Stimulated activated CD4-positive, alpha-beta T cell treated with anti-CD3 and anti-CD28 coated beads, Interleukin-4, amount 100 ng/mL, for 1 hour (primary cell): ENCODE measurements at places on chromosomes 5 and 9.

DNA sequence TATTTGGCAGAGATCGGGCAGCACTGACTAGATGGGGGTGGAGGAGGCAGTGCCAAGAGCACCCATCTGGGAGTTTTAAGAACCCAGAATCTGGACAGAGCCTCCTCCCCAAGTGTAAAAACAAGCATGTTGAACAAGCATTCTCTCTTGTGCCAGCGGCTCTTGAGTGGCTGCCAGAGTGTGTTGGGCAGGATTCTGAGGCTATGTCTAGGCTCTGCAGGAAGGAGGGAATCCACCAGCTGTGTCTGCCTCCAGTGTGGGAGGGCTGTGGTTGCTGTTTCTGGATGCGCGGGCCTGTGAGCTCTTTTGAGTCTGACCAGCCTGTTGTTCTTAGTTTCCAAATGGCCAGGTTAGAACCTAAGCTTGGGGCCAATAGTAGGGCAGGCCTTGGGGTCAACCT lies 39.8 kb downstream of the HMCN2 start:
- no peak for DNase-seq

DNA sequence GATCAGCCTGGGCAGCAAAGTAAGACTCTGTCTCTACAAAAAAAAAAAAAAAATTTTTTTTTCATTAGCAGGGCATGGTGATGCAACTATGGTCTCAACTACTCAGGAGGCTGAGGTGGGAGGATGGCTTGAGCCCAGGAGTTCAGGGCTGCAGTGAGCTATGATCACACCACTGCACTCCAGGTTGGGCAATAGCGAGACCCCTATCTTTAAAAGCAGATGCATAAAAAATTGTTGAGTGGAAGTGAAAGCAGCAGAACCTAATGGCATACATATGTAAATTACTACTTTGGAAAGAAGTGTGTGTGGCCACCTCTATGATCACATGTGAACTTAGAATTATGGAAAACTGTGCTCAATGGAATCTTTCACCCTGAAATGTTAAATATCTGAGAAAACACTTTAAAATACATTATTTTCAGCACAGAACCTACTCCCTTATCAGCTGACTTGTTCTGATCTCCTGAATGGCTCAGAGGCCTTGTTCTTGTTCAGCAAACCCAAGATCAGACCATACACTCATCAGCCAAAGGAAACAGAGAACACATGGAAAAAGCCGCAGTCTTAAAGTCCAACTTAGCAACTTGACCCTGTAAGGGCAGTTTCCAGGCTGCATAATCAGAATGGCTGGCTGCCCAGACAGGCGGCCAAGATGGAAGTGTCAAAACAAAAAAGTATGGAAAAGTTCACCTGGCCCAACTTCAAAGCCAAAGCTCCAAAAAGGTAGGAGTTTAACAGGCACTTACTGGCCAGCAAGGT lies 56.5 kb downstream of the SIL1 start:
- DNase-seq: no peak

GRCh38 chr5:176381423-176381822 lies 7.0 kb downstream of the NOP16 start:
- DNase-seq: no peak

- DNase-seq: no peak
Measured at GRCh38 chr9:122342323-122343050, 28.3 kb upstream of the PTGS1 start.

DNA sequence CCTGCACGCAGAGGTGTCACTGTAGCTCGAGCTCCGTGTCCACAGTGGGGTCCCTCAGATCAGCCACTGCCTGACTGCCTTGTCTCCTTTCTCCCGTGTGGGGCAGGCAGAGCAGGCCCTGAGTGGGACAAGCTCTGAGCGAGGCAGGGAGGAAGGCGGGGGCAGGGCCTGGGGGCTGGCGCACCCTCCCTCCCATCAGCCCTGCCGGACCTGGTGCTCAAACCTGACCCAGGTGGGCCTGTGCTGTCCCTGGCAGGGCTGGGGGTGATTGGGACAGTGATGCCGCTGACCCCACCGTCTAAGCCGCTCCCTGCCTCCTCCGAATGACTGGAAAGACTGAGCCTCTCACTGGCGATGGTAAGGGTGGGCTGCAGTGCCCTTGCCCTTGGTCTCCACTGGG lies 60.9 kb downstream of the KCNT1 start:
- DNase-seq: no peak

DNA sequence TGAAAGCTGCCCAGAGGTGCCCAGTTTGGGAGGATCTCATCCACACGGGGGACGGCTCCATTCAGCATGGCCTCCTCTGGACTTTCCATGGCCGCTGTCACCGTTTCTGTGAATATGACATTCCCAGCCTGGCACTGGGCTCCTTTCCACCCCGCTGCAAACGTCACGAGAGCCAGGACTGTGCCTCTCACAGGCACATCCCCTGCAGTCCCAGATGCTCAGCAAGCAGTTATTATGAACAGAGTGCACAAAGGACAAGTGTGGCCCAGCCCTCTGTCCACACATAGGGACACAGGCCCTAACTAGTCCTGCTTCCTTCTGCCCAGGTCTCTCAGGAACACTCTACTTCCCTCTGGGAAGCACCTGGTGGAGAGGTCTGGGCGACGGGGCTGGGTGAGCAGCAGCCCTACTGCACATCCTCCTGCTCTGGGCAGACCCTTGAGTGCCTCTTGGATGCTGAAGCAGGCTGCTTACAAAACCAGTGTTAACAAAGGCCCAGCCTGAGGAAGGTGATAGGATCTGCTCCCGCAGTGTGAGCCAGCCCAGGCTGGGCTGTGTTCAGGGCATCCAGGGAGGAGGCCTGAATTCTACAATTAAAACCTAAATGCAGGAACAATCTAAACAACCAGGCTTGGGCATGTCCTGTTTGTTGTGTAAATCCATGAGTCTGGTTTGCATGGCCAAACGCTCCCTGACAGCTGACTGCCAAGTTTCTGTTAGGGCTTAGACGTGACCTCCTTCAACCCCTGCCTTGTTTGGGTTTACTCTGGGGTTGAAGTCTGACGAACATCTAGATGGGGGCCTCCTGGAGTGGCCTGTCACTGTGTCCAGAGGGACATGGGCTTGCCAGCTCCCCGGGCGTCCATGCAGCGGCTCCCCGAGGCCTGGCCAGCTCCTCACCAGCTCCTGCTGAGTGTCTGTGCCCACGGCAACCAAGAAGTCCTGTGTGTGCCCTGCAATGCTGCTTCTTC lies 269.8 kb downstream of the GADD45G start:
- DNase-seq: no peak

DNA sequence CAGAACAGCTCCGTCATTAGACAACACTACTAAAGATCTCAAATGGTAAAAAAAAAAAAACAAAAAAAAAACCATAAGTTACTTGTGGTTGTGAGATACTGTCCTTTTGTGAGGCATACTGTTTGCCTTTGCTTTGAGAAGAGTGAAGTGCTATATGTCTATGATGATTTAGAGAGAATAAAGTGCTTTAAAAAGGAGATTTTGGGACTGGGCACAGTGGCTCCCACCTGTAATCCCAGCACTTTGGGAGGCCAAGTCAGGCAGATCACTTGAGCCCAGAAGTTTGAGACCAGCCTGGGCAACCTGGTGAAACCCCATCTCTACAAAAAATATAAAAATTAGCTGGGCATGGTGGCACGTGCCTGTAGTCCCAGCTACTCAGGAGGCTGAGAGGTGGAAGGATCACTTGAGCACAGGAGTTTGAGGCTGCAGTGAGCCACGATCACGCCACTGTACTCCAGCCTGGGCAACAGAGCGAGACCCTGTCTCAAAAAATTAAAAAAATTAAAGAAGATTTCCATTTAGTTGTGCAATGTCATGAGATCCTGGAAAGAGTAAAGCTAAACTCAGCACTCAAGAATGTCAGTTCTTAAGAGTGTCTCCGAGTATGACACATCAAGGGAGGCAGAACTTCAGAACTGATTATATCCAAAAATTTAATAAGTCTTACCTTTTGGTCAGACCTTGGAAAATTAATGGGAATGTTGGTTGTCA lies 87.3 kb downstream of the PRDM6 start:
- no peak for DNase-seq

- no peak for DNase-seq
Measured at GRCh38 chr5:59569158-59569557, 324.4 kb downstream of the PDE4D start.

- DNase-seq: no peak
Measured at GRCh38 chr5:135254183-135254582, 144.8 kb downstream of the MACROH2A1 start.
